ENCODE measurements at places on chromosomes 3 and 15.

DNA sequence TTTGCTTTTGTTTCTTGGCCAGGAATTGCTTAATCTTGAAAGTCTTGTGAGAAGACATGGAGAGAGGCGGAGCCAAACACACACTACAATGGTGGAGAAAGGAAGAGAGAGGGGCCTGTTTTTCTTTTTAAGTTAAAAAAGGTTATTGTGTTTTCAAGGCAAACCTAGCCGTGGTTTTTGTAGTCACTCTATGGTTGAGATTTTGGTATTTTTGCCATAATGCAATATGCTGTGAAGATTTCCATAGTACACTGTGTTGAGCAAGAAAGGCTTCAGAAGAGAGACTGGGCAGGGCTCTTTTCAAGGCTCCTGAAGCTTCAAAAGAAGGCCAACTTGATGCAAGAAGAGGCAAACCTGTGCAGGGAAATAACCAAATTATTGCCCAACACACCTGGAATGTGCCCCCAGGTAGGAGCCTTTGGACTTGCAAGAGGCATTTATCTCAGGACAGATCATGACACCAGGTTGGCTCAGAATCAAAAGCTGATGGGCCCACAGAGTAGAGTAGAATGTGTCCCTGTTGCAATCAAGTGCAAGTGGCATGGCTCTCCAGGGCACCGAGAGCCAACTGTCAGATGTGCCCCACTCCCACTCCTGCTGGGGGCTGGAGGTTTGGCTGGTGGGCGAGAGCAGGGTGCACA is 22.1 kb downstream of the AMOTL2 start:
- DNase-seq = no peak

DNA sequence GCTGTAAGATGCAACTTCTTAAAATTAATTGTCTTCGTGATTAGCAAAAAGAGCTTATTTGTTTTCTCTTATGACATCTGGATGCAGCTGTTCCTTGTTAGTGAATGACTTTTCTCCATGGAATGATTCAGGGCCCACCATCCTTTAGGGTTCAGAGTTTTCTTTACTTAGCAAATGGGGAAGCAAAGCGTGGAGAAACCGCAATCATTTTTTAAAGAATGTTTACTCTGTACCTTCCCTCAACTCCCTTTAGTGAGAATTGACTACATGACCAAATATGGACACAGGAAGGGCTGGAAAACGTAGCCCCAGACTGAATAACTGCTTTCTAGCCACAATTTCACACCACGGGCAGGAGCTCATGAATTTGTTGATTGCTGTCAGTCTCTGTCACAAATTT is 130.1 kb downstream of the EDEM1 start:
- DNase-seq = no peak

- DNase-seq = no peak
Observed at GRCh38 chr3:39962581-39962980, 153.2 kb downstream of the MYRIP start.

GRCh38 chr3:78918361-78919020 is 849.3 kb downstream of the ROBO1 start:
- no peak for DNase-seq

- no peak for DNase-seq
Observed at GRCh38 chr15:95557226-95558046, 773.1 kb upstream of the NR2F2 start.

GRCh38 chr15:72112116-72112515 is 5.8 kb downstream of the MYO9A start:
- no peak for DNase-seq

GRCh38 chr3:1600206-1600605 is 498.5 kb upstream of the CNTN4 start:
- no peak for DNase-seq

DNA sequence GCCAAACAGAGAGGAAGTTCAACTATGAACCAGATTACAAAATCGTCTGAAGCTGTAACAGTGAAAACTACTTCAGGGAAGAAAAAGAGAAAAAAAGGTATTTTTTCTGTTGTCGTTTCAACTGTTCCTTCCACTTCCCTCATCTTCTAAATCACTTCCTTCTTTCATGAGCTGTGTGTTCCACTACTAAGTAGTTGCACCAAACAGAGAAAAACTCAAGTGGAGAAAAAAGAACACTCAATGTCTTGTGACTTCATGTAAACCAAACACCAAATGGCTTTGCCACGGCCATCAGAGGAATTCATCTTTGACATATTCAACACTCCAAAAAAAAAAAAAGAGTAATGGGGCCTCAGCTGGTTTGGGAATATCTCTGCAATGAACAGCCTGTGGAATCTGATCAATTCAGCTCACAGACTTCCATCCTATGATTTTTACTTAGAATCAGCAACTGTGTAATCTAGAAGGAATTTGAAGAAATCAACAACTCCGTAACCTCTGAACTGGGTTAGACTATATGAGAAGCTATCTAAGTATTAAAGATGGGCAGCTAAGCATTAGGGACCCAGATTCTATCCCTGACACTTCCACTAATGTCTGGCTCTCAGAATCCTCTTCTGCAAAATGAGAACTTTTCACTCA is 47.5 kb upstream of the RNF7 start:
- no peak for DNase-seq

- no peak for DNase-seq
Observed at GRCh38 chr15:25527118-25527517, 88.3 kb upstream of the UBE3A start.

Measured in hematopoietic multipotent progenitor cell treated with erythropoietin and hydrocortisone succinate and interleukin-3 and kit ligand, for 8 days (in vitro differentiated cells).